ENCODE measurements at places on chromosomes 7 and 10. TPM values are rescaled to one million over a fixed set of nuclear protein-coding genes. Genes with fewer than 3 reads are reported as not detected.

Gene CRTAC1
- total RNA-seq = not detected

Gene ZNF365
- 7.2 TPM for total RNA-seq

Gene UCN3
- total RNA-seq = not detected

DNA sequence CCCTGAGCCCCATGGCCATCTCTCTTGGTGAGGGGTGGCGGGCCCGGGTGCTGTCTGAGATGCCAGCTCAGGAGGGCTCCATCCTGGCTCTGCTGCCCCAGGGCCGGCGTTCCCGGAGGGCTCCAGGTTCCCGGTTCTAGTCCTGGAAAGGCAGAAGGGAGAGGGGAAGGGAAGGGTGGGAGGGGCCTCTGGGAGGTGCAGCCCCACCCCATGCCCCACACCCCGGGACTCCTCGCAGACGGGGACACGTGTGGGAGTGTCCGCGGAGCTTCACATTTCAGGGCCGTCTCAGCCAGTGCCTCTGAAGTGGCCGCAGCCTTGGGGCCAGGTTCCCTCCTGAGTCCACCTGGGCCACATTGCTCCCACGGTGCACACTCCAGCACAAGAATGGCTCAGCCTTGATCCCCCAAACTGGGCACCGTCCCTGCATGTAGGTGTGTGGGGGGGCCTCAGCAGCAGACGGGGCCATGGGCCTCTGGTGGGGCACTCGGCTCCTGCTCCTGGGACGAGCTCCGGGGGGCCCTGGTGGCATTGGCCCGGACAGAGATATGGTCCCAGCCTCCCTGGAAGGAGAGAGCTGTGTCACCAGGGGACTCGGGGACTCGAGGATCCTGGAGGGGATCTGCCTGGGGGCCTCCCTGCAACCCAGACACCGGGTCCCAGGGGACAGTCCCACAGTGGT, 5.8 kb downstream of the BHLHA15 start:
- DNase-seq = no peak

GRCh38 chr7:79647711-79648110, 194.2 kb upstream of the MAGI2 start:
- DNase-seq = no peak

DNA sequence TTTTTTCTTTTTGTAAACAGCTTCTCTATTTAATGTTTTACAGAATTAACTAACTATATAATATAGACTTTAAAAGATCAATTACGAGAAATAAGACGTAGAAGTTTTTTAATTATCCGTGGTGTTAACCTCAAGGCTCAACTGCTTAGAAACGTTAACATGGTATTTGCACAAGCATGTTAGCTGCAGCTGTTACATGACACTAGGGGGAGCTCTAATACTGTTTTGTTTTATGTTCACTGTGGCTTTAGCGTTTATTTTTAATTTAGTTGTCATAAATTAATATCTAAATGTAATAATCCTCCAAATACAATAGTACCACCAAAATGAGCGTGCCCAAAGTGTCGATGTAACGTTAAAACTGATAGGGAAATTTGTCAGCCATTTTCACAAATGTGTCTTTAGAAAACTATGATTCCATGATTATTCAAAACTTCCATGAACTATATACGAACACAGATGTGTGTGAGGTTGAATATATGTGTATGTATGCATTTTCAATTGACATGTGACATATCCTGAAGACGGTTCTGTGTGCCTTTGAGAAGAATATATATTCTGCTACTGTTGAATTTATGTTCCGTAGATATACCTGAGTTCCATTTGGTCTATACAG, 828.8 kb upstream of the MBL2 start:
- peak; percentile 44 for DNase-seq

- no peak for DNase-seq
Measured at GRCh38 chr7:18414885-18415284, 80.7 kb upstream of the HDAC9 start.

DNA sequence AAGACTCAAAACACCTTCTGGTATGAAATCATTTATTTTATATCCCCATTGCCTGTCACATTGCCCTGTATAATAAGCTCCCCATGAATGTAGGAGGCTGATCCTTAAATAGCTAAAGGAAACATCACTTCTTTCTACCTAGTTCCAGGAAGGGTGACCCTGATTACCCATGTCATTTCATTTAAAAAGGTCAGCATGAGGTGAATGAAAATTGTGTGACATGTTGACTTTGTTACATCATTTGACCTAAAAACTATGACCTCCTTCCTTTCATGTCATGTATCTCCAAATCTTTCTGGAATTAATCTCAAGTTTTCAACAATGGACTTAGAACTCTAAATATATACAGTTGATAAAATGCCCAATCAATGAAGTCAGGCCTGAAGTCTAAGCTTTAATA, 161.5 kb downstream of the AHR start:
- no peak for DNase-seq

DNA sequence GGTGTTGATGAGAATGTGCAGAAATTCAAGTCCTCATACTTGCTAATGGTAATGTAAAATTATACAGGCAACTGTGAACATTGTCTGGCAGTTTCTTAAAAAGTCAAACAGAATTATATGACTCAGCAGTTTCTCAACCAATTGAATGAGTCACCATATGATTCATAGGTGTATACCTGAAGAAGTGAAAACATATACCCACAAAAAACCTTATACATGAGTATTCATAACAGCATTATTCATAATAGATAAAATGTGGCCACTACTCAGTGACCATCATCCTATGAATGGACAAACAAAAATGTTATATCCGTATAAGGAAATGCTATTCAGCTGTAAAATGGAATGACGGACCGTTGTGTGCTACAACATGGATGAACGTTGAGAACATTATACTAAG, 253.5 kb downstream of the MALRD1 start:
- DNase-seq = peak; percentile 54

DNA sequence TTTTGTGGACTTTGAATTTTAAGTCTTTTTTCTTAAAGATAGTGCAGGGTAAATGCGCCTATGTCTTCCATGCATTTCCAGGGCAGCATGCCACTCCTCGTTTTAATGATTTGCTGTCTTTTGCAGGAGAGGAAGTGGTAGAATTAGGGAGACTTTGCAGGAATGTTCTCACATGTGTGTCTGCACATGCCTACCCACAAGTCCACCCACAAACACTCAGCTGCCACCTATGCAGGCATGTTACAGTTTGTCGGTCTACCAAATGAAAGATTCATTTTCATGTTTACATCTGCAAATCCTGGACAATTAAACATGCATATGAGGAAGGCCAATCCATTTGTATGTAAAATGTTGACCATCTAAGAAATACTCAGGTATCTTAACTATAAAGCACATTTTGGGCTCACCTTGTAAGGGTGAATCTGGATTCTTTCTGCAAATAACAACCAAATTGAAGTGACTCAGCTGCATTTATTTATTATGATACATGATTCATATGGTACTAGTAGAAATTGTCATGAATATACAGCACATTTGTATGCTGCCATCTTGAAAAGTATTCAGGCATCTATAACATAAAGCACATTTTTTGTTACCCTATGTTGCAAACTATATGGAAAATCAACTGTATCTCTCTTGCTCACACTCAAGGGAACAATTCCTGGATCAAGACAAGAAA, 4.7 kb upstream of the TEX36 start:
- DNase-seq = no peak

- DNase-seq = no peak
Measured at GRCh38 chr10:95755511-95756004, 405 bp upstream of the ENTPD1 start.

DNA sequence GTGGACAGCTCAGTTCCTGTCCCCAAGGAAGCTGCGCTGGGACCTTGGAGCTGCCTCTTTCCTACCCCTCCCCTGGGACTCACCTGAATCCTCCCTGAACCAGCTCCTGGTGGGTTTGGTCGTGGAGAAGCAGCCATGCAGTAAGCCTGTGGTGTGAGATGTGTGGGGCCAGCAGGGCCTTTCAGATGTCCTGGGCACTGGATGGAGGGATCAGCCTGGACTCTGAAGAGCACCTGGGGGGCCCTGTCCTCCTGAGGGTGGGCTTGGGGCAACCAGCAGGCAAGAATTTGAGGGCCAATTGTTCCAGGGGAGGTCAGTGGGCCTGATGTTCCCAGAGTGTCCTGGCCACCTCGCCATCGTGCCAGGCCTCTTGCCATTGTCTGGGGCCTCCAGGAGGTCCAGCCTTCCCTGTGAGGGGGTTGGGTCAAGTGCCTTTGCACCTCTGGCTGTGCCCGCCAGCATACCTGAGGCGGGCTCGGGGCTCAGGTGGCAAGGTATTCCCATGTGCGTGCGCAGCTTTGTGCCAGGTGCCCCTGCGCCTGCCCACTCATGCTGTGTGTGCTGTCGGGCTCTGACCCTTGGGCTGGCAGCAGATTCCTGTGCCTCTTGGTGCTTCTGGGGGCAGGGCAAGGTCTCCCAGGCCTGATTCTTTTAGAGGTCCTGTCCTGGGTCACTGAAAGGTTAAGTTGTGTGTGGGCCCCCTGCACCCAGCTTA, 7.3 kb downstream of the TRIM8 start:
- no peak for DNase-seq

DNA sequence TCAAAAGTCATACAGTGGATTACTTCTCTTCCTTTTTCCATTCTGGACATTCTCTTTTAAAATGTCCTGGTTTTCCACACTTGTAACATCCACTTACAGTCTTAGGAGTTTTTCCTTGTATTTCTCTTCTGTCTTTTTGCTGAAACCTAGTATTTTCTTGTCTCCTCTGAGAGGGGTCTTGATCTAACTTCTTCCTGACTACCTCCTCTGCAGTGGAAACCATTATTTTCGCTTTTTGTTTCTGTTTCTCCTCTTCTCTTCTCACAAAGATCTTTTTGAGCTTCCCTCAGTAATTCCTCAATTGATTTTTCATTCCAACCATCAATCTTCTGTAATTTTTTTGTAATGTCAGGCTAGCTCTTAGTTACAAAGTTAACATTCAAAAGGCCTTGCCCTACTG, 23.7 kb upstream of the ELOVL3 start:
- DNase-seq = no peak

DNA sequence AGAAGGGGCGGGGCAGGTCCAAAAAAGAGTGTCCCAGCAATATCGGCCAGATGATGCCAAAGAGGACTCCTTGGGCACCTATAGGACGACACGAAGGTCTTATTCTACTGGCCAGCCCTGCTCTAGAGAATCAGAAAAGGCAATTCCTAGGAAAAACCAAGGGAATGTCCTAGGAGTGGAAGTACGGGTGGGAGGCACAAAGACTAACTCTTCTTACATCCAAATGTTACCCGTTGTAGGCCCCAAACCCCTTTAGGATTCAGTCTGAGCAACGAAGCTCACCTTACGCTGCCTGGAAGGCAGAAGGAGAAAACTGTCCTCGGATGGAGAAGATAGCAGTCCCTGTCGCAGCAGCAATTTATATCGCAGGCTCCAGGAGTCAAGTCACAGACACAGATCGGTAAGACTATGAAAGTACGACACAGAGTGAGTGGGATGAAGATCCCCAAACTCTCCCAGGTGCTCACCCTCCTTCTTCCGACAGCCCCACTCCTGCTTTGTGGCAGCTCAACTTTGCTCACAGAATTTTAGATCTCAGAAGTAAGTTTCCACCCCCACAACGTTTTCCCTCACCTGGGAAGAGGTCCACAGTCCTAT, 558 bp downstream of the TCTN3 start:
- DNase-seq = no peak
